ENCODE measurements at places on chromosomes 6 and 20. TPM values are rescaled to one million over a fixed set of nuclear protein-coding genes. Genes with fewer than 3 reads are reported as not detected.

The DEFB132 gene
- 0.08 TPM for total RNA-seq

The PHACTR1 gene
- total RNA-seq, result 0.92 TPM

DNA sequence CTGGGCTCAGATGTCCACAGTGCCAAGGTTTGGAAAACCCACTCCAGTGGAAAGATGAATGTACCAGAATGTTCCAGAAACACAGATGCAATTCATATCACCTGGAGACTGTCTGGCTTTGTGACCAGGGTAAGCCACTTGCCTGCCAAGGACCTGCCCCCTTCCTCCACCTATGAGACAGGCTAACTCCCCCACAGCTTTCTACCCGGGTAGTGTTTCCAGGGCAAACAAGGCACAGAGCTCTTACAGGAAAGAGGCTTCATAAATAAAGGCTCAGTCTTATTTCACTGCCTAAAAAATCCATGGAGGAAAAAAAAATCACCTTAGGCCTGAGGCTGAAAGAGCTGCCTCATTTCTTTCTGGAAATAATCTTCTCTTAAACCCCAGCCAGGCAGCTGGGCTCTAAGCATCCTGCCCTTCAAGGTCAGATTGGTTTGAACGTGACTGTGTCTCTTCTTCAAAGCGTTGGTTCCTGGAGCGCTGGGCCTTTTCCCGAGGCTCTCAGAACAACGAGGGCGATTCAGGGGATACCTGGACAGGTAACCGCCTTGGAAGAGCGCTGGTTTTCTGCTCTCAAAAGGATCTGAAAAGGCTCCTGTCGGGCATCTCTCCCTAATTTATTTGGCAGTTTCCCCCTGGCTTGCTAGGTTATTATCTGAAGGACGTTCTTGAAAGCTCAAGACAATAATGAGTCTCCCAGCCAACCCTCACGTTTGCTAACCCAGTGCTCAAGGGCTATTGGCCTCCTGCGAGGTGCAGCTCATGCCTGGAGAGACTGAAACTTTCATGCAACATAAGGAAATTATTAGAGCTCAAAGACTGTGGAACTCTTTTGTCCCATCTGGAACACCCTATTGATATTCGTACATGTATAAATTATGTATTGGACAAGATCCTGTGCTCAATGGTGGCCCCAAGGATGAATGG is 199.2 kb upstream of the PMEPA1 start:
- no peak for DNase-seq

DNA sequence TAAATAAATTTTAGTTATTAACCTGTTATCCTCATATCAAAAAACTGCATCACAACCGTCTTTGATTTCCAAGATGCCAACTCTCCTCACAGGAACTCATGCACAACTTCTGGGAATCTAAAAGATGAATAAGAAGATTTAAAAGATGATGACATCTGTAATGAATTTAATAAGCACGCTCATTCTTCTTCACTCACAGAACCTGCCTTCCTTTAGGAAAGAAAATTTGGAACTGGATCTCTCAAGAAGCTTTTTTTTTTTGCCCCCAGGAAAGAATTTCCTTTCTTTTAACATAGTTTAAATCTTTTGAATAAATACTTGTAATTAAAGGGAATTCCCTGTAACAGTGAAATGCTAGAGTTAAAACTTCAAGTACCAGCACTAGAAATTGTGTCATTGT is 161.5 kb downstream of the HIVEP2 start:
- no peak for DNase-seq

GRCh38 chr6:83908813-83909212 is 49.3 kb downstream of the CYB5R4 start:
- no peak for DNase-seq

DNA sequence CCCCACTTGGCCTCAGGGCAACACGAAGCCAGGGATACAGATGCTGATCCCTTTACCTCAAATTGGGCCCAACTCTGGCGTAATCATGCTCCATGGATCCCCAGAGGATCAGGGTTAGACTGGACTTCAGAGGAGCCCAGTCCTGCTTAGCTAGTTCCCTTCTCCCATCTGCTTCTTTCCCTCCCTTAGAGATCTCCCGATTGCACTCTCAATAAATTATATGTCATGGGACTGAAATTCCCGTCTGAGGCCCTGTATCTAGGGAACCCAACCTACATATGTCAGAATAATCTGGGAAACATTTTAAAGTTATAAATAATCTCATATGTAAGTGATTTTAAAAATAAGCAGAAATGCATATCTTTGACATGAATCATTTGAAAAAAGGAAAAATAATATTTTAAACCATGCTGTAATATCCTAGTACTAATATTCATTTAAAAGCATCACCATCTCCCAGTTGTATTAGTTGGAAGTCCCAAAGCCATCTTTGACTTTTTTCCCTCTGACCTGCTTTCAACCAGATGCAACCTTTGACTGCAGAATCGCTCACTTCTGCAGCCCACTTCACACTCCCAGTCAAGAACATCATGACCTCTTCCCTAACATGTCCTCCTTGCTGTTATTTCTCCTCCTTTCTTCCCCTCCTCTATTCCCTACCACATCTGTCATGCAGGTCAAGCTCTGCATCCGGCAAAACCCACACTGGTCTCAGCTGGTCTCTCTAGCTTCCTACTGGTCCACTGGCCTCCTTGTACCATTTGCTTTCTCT is 393.6 kb downstream of the BTBD3 start:
- DNase-seq, result no peak

- no peak for DNase-seq
Measured at GRCh38 chr6:159440349-159440748, 252.7 kb downstream of the SOD2 start.

Measured in liver (tissue), 10 donors.